ENCODE measurements at places on chromosomes 1 and 21. TPM values are rescaled to one million over a fixed set of nuclear protein-coding genes. Genes with fewer than 3 reads are reported as not detected.

The SYT6 gene
- total RNA-seq = not detected

The IFI44 gene
- total RNA-seq = 3.5 TPM

The NHLH1 gene
- total RNA-seq = 0.08 TPM

The RNF11 gene
- total RNA-seq = 91.1 TPM

The RCAN1 gene
- 70.6 TPM for total RNA-seq

The PEX14 gene
- total RNA-seq = 24.9 TPM

The FNDC5 gene
- 0.08 TPM for total RNA-seq

The PTPN7 gene
- total RNA-seq = 2.3 TPM

The OR10Z1 gene
- total RNA-seq = not detected

The PTGER3 gene
- 1.4 TPM for total RNA-seq

The OSBPL9 gene
- 85.1 TPM for total RNA-seq

The RIPK4 gene
- total RNA-seq = 20.5 TPM

The EXOSC10 gene
- total RNA-seq = 64.1 TPM

The GBP7 gene
- total RNA-seq = not detected

The SLC6A17 gene
- total RNA-seq = 0.75 TPM

The LORICRIN gene
- total RNA-seq = not detected

The CD52 gene
- total RNA-seq = 1.2 TPM

The IL19 gene
- not detected for total RNA-seq

The CYP4B1 gene
- not detected for total RNA-seq

Measured in kidney epithelial cell (primary cell).